ENCODE measurements at places on chromosomes 3 and 15.

- DNase-seq: no peak
Observed at GRCh38 chr3:183210862-183211341, 42.2 kb upstream of the B3GNT5 start.

DNA sequence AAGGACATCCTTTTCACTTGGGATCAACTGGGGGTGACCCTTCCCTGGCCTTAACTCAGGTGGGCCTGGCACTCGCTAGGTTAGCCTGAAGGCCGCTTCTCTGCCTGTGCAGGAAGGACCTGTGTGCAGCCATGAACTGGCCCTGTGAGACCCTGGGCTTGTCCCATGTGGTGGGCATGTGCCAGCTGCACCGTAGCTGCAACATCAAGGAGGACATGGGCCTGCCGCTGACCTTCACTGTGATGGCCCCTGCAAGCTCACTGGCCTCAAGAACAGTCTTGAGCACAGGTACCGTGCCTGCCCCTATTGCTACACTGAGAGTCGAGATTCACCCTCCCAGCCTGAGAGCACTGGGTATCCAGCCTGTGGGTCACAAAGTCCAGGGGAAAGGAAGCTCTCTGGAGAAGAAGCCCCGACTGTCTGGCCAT lies 43.0 kb downstream of the SAXO2 start:
- DNase-seq: no peak

DNA sequence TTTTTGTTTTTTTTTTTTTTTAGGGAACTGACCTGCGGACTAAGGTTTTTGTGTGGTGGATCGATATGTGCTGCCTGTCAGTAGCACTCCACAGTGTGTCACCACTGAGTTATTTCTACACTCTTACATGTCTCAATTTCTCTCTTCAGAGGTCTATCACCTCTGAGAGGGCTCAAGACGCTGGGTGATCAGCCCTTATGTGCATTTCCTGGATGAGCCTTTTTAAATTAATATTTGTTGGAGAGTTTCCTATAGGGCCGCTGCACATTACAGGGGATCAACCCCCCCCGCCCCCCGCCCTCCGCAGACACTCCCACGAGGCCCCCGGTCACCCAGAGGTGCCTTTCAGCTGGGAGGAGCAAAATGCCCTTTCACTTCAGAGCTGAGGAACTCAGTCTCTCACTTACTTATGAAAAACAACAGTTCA lies 34.5 kb upstream of the AP4E1 start:
- no peak for DNase-seq

GRCh38 chr3:65472501-65472900 lies 566.2 kb downstream of the MAGI1 start:
- no peak for DNase-seq

DNA sequence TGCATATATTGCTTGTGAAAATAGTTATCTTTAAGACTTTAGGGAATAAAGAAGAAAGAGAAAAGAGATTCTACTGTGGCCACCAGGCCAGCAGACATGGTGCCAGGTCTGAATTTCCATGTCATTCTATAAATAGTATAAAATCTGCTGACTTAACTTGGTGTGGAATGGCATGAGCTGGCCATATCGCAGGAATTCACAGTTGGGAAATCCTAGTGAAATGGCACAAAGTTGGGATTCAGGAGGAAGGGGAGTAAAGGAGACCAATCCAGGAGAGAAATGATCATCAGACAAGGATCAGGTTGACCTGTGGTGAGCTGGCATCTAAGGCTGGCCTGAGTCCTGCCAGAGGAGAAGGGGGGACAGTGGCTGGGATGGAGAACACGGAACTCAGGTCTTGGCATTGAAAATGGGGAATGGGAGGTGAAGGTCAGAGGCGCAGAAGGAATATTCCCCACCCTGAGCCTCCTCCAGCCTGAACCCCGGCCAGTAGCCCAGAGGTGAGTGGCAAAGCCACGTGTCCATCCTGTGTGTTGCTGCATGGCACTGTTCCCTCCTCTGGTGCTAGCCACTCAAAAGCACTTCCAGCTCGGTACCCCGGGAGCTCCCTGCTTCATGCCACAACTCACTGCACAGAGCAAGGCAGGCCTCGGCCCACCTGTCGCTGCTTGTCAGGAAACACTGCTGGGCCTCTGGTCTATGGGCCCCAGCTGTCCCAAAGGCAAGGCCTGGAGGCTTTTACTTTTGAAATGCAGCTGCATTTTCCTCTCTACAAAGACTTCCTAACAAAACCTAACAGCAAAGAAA lies 51.4 kb downstream of the SSUH2 start:
- DNase-seq: no peak

- no peak for DNase-seq
Observed at GRCh38 chr3:66110840-66111239, 72.1 kb upstream of the MAGI1 start.

DNA sequence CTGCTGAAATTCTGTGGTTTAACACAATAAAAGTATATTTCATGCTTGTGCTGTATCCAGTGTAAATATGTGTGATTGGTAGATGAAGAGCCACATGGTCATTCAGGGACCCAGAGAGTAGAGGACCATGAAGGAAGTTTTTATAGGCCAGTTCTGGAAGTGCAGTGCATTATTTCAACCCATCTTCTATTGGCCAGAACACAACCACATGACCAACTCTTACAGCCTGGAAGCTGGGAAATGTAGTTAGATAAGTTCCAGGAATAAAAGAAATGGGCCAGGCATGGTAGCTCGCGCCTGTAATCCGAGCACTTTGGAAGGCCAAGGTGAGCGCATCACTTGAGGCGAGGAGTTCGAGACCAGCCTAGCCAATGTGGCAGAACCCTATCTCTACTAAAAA lies 21.4 kb upstream of the PRTG start:
- peak; percentile 15 for DNase-seq

DNA sequence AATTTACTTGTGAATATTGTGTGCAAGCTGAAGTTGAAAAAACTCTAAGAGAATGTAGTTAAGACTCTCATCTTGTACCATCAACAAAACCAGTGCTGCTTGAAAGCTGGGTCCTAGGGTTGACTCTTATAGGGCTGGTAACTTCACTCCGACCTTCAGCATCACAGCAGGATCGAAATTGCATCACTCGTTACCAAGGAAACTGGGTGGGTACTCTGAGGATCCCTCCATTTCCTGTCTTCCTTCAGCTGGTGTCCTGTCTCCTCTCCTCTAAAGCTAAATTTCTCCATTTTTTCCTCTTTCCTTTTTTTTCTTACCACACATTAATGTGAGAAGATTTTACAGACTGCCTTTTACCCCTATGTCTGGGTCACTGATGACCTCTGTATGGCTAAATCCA lies 3.0 kb upstream of the APH1B start:
- DNase-seq: no peak

DNA sequence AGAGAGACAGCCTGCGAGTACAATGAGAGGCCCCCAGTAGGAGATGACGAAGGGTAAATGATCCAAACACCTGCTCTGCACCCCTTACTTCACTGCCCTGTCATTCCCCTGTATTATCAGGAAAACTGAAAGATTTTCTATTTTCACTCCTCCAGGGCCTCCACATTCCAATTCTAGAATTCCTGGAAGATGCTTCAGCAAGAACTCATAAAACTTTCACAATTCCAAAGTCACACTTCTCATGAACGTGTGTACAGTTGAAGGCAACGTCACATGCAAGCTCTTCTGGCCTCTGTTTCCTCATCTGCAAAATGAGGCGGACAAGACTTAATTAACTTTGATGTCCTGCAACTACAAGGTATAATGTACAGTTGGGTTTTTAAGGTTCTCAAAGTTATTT lies 62.8 kb upstream of the SPATA12 start:
- no peak for DNase-seq

DNA sequence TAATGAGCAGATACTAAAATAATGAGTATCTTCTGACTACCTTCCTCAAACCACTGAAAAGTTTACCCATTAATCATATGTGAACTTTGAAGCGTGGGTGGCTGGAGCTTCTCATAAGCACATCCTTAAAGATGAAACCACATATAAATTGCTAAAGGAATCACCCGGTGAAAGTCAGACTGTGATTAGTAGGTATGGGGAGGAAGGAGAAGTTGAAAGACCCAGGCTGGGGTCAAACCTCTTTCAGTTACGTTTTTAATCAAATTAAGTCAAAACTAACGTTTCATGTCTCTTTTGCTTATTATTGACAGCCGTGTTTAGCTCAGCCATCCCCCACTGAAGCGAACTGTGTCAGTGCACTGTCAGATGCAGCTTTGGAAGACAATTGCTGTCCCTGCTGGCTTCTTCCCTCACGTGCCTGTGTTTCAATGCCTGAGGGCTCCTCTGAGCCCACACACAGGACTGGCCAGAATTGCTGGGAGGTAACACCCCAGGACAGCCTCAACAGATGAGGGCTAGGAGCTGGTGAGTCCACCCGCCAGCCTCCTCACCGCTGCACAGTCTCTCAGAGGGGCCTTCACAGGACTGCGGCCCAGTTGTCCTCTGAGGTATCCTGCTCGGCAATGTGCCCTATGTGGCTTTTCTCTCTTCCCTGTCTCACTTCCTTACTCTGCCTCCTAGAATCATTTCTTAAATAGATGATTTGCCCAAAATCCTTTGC lies 29.3 kb upstream of the SH3BP5 start:
- peak; percentile 89 for DNase-seq

DNA sequence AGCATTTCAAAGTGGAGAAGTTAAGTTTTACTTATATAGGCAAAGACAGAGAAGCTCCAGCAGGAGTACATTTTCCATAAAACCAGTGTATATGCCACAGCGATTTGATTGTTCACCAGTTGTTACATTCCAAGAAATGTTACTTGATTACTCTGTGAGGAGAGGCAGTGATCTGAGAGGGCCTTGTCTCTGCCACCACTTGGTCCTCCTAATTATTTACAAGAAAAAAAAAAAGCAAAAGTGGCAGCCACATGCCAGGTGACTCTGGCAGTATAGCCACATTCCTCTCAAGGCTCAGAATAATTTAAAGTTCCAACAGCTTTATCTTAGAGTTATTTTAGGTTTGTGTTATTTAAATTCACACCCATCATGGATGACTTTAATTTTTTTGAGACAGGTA lies 1077.8 kb downstream of the ZPLD1 start:
- DNase-seq: no peak

DNA sequence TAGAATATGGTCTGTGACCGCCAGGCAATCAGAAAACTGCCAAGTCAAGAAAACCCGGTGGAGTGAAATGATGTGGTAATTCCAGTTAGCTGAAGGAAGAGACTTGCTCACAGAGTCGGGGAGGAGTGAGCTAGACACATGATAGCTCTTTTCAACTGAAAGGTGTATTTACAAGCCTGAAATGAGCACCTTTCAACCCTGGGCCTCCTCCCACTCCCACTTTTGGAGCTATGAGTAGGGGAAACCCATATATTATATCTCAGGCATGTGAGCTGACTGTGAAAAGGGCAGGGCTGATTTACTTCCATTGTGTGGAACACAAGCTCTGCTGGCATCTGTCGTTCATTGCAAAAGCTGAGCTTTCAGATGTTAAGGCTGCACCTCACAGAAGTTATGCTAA lies 960.2 kb downstream of the TUSC7 start:
- no peak for DNase-seq

DNA sequence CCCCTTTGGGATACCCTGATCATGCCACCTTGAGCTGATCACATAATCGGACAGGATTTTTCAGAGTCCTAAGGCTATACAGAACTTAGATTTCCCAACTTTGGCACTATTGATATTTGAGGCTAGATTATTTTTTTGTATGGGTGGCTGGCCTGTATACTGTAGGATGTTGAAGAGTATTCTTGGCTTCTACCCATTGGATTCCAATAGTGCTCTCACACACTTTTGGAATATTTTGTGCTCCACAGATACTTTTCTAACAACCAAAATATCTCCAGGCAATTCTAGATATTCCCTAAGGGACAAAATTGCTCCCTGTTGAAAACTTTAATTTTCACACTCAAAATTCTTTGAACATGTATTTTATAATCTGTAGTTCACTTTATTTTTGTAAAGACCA lies 125.1 kb downstream of the ABI3BP start:
- no peak for DNase-seq
